OCI-LY7 (cell line): ENCODE measurements at places on chromosomes 2 and 18.
A peak's percentile ranks its signal among the peaks of the same experiment; 100 is the strongest.

- DNase-seq, result no peak
Measured at GRCh38 chr2:207395535-207396251, 134.1 kb upstream of the CREB1 start.

GRCh38 chr2:235502336-235502735 is 8.5 kb downstream of the AGAP1 start:
- no peak for DNase-seq

GRCh38 chr18:59056706-59057492 is 82.8 kb upstream of the SEC11C start:
- peak; percentile 73 for DNase-seq

DNA sequence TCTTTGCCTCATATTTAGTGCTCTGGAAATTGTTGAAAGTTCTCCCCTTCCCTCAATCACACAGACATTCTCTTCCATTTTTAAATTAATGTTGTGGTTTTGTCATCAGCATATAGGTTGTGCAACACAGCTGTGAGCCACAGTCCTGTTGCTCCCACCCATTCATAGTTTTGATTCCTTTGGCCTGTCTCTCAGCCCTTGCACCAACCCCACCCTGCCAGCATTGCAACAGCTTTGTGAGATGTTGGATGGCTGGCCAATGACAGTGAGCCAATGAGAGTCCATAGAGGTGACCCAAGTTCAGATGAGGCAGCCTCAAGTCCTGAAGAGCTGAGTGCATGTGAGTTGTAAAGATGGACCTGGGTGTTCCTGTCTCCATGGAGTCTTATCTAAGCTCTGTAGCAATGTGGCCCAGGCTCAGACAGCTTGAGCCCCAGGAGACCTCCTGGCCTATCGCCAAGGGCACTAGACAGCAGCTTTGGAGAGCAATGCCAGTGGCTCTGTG is 775.5 kb downstream of the RNF144A start:
- no peak for DNase-seq

DNA sequence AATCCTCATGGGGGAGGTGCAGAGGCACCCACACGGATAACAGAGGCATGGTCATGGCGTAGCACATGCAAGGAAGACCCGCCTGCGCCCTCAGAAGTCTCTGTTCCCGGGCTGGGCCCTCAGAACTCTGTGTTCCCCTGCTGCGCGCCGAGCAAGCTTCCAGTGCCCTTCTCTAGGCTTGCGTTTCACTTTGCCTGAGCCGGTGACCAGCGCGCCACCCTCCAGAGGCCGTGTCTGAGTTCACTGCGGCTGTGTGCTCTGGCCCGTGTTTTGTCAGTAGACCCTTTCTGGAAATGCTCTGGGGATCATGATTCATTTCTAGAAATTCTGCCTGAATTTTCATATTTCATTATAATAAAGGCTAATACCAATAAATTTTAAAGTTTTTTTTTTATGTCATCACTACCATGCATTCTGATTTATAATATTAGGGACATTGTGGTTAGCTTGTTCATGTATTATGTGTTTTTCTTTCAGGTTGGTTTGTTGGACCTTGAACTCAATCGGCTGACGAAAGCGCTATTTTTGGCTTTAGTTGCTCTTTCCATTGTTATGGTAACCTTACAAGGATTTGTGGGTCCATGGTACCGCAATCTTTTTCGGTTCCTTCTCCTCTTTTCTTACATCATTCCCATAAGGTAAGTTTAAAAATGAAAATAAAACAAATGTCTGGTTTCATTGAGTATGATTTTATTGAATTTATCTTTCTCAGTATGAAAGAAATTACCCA is 142.7 kb upstream of the NFATC1 start:
- DNase-seq, result no peak

DNA sequence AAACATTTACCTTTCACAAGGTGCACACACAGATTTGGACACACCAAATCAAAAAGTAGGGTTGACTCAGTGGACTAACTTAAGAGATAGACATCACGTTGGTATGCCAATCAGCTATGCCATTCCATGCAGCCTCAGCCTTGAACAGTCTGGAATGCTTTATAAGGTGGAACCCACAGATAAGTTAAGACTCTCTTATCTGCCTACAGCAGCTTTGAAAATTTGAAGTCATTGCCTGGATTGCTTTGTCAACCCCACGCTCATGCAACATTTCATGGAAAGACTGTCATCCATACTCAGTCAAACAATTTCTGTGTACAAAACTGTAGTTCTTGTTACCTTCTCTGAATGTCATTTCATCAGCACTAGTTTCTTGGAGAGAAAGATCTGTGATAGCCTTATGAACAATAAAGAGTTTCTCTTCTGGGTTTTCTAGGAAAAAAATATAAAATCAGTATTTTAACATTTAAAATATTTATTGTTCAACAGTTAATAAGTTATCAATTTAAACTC is 1.2 kb downstream of the ERMN start:
- DNase-seq, result no peak

DNA sequence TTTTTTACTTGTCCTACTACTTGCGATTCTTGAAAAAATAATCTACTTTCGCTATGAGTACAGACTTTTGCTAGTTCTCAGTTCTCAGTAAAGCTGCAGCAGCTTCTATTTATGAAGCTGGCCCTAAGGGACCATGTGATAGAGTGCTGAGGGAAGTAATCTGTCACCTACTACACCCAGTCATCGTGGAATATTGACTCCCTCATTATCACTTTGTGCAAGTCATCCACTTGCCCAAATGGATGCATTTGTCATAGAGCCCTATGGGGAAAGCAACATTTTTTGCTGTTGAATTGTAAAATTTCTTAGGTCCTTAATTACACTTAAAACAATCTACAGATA is 1919.8 kb downstream of the SUCLG1 start:
- no peak for DNase-seq

GRCh38 chr18:63762518-63762917 is 12.7 kb upstream of the SERPINB7 start:
- no peak for DNase-seq

GRCh38 chr18:78647018-78647417 is 332.6 kb upstream of the SALL3 start:
- DNase-seq, result no peak

DNA sequence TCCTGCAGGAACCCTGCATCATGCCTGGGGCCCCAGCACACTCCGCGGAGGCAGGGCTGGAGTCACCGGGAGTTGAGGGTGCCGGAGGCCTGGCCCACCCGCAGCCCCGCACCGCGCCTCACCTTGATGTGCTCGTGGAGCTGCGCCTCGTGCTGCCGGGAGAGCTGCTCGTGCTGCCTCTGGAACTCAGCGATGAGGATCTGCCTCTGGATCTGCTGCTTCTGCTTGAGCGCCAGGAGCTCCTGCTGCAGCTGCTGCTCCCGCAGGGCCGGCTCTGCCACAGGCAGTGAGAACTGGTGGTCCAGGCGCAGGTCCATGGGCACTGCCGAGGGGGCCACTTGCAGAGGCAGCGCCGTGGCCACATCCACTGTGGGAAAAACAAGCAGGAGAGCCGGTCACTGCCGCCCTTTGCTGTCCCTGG is 211.1 kb downstream of the HDAC4 start:
- DNase-seq, result no peak

GRCh38 chr2:157291018-157291417 is 33.5 kb downstream of the GALNT5 start:
- no peak for DNase-seq

GRCh38 chr2:191625016-191625415 is 52.9 kb upstream of the NABP1 start:
- peak; percentile 60 for DNase-seq

DNA sequence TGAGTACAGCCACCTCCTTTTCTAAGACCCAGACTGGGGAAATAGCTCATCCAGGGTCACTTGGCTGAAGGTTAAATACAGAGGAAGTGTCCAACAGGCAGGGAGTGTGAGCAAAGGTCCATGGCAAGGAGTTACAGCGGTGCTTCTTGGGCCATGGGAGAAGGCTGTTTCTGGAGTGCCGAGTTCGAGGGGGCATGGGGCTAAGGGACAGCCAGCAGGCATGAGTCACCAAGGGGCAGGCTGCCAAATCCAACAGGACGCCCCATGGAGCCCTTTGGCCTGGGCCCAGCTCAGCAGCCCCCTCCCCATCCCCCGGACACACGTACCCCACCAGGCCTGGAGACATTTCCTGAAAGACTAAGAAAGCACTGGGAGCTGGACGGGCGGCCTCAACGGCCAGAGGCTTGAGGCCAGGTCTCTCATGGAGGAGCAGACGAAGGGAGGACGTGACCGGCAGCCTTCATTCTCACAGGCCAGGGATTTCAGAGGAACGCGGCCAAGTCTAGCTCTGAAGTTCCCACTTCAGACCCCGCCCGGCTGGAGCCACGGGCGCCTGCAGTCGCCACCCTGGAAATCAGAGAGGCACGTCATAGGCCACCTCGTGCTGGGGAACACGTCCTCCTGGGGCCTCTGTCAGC is 160.4 kb downstream of the SMAD7 start:
- no peak for DNase-seq

GRCh38 chr2:174786066-174786725 is 21.9 kb upstream of the CHRNA1 start:
- DNase-seq, result no peak

DNA sequence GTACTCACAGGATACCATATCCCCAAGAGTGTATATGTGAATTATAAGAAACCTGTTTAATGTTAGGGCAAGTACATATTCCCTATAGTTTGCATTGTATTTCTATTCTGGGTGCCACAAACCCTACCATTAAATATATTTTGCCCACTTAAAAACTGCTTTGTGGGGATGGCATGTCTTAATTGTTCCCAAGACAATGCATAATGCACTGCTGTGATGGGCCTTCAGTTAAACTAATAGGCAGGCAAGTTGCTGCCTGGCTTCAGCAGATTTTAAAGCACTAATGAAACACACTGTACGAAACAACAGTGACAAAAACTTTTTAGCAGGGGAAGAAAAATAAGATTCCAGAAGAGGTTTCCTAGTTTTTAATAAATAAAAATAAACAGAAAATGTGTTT is 104.8 kb upstream of the VRK2 start:
- DNase-seq, result no peak

DNA sequence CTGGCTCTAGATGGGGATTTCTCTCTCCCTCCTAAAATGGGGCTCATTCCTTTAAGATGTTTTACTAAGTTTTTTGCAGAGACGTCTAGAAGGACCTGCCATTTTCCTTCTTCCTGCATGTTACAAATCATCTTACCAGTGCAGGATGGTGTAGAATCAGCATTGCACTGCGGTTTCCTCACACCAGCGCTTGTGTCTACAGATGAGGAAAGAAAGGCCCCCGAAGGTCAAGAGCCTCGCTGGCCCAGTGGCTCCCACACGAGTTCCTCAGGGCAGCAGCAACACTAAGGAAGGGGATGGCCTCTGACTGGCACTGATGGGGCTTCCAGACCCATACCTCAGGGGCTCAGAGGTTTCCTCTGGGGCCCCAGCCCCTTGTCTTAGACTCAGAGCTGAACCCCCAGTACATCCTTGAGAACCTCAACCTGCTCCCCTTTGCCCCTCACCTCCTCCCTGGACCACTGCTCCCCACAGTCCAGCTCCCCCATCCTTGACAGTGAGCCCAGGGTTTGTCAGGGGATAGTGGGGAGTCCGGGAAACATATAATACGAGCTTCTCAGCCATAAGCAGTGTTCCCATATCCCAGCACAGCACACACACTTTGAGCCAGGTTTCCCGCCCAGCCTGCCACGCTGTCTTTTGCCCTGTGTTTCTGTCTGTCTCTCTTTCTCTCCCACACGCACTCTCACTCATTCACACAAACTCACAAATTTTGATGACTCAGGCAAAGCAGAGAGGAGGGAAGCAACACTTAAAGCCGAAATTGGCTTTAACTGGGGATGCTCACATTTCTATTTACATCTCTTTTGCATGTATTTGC is 29.4 kb downstream of the ZFP36L2 start:
- DNase-seq, result no peak

GRCh38 chr2:231780123-231780908 is 766 bp downstream of the PDE6D start:
- no peak for DNase-seq

DNA sequence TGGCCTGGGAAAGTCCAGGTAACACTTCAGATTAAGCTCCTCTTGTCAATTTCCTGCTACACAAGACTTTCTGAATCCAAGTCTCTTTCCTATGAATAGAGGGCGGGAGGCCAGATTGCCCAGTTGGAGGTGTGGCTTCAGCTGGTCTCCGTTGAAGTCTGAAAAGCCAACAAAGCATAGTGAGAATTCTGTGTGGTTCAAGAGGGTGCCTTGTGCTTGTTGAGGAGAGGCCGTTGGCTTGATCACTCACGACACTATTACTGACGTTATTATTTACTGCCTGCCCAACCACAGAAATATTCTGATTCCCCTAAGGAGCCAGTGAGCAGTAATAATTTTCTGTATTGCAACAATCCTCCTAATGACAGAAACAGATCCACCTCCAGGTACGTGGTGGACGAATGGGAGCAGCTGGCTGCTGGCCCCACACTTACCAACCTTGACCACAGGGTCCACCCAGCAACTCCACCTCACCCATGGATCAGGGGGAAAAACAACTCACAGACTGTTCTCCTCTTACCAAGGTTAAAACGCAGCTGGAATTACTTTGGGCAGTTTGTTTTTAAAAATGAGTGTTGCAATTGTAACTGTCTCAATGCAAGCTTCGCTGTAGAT is 21.9 kb downstream of the NRP2 start:
- DNase-seq, result no peak

- no peak for DNase-seq
Measured at GRCh38 chr2:4838626-4839025, 853.6 kb upstream of the SOX11 start.

DNA sequence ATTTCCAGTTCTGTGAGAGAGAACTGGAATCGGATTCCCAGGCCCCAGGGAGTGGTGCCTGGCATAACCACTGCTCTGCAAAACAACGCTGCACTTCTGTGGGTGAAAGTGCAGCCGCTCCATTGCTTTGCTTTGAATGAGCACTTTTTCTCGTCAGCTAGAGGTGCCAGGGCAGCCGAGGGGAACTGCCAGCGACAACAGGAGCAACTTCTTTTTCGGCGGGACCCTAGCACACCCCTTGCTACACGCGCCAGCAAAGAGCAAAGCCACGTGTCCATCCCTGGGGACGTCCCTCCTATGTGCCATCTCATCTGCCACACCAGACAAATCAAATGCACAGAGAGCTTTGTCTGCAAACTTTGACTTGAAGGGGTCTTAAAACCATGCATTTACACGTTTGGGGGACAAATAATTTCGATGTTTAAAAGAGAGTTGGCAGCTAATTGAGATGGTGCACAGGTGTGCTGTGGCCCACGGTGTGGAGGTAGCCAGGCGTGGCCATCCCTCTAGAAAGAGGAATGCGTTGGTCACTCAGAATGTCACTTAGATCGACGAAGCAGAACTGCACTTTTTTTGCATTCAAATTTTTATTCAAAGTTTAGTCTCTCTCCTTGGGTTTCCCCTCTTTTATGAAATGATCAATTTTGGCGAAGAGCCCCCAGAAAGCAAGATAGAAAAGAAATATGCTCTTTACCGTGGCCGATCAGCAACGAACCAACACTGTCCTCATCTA is 151.8 kb downstream of the MBP start:
- DNase-seq, result peak; percentile 64

- no peak for DNase-seq
Measured at GRCh38 chr2:218806346-218806978, 24.5 kb downstream of the CYP27A1 start.

- DNase-seq, result no peak
Measured at GRCh38 chr2:73101626-73102256, 11.0 kb downstream of the RAB11FIP5 start.
